SHP77 treated with DMSO at 0.1 percent for 48 hours (cell line): ENCODE measurements at places on chromosomes 7 and 10.
A peak's percentile ranks its signal among the peaks of the same experiment; 100 is the strongest.

DNA sequence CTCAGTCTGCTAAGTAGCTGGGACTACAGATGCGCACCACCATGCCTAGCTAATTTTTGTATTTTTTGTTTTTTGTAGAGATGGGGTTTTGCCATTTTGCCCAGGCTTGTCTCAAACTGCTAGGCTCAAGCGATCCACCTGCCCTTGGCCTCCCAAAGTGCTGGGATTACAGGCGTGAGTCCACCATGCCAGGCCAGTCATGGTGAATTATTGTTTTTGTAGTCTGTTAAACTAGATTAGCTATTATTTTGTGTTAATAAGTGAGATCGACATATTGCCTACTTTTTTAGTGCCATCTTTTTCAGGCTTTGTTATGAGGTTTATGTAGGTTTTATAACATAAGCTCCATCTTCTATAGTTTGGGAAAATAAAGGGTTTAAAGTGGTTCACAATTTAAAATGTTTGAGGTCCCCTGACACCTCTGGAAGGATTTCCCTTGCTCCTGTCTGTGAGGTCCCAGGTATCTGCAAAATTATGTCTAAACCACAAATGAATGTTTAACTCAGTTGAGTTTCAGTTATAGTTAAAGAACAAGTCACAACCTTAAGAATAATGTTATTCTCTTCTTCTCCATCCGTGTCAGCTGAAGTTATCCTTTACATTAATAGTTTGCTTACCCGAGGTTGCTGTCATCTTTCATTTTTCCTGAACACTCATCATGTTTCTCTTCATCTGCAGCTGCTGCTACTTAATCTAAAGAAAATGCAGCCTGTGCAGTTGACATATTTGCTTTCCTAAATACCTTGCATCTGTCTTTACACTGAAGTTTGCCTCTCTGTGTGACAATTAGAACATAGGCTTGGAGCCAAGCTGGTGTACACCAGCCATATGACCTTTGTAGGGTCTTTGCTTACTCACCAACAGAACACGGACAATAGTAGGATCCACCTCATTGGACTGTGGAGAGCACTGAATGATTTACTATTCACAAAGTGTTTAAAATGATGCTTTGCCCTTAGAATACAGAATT lies 8.9 kb upstream of the VSTM4 start:
- no peak for DNase-seq

GRCh38 chr10:126640401-126640800 lies 30.1 kb downstream of the C10orf90 start:
- no peak for DNase-seq

- DNase-seq: no peak
Measured at GRCh38 chr7:144784441-144784840, 51.4 kb downstream of the TPK1 start.

DNA sequence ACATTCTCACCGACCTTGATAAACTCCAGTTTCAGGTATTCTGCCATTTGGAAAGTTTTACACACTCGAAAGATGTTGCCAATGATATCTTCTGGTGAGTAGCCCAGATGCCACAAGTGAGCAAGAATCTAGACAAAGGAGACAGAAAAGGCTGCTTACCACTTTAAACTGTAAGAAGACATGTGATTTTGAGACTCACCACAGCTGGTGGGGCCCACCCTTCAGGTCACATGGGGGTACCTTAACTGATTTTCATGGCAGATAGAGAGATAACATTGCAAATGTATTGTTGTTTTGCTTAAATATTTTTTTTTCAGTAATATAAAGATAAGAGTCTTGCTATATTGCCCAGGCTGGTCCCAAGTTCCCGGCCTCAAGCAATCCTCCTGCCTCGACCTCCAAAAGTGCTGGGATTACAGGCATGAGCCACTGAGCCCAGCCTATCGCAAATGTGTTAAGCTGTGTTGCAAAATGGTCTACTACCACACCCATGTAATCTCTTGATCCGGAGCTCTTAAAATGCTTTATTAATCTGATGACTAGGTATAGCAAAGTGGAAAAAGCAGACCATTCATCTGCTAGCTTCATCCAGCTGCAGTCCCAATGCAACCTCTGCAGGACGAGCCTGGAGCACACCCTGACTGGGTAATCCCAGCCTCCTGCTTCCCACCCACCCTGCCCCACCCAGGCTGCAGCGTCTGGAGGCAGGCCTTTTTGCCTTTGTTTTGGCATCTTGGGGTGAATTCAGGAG lies 18.5 kb downstream of the RFC2 start:
- no peak for DNase-seq

- no peak for DNase-seq
Measured at GRCh38 chr7:26856176-26856985, 8.0 kb downstream of the SKAP2 start.

DNA sequence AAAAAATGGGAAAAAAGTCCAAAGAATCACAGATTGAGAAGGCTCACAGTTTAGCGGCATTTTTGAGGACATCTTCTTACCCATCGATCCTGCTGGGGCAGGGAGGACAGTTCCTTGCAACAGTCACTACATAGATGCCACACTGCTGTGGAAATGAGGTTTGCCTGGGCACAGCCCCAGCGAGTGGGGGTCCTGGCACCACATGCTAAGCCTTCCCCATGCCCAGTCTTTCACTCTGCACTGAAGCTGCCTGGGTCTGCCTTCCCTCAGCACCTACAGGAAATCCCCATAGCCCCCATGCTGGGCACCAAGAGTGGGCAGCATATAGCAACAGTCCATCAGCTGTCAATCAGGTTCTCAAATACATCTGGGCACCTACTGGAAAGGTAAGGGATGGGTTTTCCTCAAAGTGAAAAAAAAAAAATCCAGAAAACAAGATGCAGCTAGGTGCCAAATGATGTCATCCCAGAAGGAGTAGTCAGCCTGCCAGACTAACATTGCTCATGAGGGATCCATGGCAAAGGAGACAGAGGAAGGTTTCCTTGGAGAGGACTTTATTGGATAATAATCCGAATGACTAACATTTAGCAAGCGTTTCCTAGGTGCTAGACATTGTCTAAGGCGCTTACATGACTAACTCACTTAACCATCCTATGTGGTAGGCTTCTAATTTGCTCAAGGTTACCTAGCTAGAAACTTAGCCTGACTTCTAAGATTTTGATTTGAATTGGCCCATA lies 125.7 kb upstream of the CXCL12 start:
- no peak for DNase-seq

GRCh38 chr10:80319318-80319717 lies 29.9 kb upstream of the MAT1A start:
- no peak for DNase-seq

DNA sequence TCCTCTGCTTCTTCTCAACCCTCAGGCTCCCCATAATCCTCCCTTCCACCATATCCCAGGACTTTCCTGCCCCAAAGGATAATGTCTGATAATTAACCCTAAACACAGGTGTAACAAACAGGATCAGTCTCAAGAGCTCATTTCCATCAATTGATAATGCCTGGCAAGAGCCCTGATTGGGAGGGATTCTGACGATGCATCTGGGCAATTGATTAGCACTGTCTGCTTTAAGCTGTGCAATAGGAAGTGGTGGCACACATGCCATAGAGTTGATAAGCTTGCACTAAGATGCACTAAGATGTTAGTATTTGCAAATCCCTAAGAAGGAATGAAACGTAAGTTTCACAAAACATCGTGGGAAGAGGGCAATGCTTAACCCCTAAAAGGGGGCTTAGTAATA lies 27.4 kb upstream of the EGR2 start:
- DNase-seq: no peak

GRCh38 chr7:115128154-115128553 lies 206.3 kb downstream of the MDFIC start:
- DNase-seq: no peak

DNA sequence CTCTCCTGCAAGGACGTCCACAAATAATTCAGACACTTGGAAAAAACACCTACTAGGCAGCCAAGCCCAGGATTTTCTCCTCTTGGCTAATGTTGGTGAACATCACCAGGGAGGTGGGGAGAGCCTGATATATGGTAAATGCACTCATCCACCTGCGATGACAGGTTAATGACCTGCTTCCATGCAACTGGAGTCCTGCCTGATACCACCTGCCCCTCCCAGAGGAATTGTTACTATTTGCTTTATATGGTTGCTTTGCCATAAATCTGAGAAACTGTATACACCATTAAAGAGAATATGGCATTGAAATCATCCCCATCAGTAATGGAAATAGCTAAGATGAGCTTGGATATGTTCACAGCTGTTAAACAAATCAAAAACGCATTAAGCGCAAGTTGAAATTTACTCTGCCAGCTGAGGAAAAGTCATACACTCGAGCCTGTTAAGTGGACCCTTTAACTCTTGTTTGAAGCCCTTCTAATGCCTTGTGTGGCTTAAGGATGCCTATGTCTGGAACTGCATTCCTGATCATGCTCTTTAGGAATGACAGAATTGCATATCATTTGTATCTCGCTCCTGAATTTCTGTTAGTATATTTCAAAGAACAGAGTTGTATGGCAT lies 208.3 kb downstream of the PRPF18 start:
- peak; percentile 29 for DNase-seq

DNA sequence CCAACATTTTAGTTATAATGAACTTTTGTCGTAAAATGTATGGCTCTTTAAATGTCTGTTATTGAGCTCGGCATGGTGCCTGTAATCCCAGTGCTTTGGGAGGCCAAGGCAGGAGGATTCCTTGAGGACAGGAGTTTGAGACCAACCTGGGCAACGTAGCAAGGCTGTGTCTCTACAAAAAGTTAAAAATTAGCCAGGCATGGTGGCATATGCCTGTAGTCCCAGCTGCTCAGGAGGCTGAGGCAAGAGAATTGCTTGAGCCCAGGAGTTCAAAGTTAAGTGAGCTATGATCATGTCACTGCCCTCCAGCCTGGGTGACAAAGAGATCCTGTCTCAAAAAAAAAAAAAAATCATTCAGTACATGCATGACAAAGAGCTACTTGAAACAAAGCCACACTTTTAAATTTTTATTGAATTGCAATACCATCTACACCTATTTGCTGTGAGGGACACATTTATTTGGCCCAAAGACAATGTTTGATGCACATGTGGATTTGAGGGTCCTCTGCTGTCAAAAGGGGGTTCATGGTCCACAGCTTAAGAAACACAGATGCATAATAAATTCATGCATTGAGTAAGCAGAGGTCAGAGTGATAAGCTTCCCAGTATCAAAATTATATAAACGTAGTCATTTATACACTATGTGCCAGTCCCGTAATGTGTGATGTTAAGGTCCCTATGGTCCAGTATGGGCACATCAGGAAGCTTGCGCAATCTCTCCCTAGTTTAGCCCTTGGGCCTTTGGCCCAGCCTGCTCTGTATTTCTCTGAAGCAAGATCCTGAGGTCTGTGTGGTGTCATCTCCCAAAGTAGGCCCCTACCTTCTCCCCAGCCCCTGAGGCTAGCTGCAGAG lies 4.4 kb upstream of the MALSU1 start:
- no peak for DNase-seq

GRCh38 chr7:127620406-127621233 lies 2.7 kb upstream of the PAX4 start:
- DNase-seq: no peak

GRCh38 chr10:119401671-119402395 lies 140.7 kb downstream of the RGS10 start:
- no peak for DNase-seq

- DNase-seq: no peak
Measured at GRCh38 chr10:21628023-21628422, 94.0 kb downstream of the MLLT10 start.

DNA sequence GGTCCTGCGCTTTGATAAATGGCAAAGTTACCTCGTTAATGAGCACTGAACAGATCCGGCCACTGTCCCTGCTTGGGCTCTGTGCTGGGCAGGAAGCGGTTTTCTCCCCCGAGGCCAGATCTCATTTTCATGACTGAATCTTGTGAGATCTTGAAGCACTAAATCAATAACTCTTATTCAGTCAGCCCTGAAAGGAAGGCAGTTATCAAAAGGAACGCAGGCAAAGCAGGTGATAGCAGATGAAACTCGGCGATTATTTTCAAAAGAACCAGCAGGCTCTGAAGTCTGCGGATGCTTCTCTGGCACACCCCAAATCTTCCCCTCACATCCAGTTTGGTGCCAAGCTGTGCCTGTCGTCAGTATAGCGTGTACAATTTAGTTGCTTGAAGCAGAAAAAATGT lies 228.7 kb downstream of the BAMBI start:
- DNase-seq: no peak

DNA sequence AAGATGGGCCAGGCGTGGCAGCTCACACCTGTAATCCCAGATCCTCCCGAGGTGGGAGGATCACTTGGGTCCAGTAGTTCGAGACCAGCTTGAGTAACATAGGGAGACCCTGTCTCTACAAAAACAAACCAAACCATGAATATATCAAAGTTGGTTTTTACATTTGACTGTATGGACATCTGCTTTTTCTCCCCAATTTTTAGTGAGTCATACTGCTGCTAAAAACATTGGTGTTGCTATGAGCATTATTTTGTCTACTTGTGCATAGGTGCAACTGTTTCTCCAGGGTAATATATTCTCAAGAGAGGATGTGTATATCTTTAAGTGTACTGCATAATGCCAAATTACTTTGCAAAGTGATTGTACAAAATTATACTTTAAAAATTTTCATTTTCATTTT lies 769 bp upstream of the TMEM248 start:
- DNase-seq: no peak

GRCh38 chr7:38123494-38123893 lies 54.6 kb upstream of the STARD3NL start:
- DNase-seq: no peak

GRCh38 chr10:119395280-119396007 lies 147.1 kb downstream of the RGS10 start:
- DNase-seq: no peak

DNA sequence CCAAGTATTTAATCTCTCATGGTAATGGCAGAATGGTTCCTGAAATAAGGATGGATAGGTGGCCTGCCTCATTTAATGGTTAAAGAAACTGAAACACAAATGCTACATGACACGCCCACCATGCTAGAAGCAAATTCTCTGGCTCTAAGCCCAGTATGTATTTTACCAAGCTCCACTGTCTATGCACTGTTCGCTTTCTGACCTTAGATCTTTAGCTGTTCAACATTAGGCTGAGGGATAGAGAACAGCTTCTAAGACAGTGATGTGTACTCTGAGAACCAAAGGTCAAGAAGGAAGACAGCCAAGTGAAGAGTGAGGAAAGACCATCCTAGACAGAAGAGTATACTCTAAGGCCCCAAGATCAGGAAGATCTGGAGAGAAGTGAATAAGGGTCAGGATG lies 26.6 kb downstream of the FAM3C start:
- no peak for DNase-seq

DNA sequence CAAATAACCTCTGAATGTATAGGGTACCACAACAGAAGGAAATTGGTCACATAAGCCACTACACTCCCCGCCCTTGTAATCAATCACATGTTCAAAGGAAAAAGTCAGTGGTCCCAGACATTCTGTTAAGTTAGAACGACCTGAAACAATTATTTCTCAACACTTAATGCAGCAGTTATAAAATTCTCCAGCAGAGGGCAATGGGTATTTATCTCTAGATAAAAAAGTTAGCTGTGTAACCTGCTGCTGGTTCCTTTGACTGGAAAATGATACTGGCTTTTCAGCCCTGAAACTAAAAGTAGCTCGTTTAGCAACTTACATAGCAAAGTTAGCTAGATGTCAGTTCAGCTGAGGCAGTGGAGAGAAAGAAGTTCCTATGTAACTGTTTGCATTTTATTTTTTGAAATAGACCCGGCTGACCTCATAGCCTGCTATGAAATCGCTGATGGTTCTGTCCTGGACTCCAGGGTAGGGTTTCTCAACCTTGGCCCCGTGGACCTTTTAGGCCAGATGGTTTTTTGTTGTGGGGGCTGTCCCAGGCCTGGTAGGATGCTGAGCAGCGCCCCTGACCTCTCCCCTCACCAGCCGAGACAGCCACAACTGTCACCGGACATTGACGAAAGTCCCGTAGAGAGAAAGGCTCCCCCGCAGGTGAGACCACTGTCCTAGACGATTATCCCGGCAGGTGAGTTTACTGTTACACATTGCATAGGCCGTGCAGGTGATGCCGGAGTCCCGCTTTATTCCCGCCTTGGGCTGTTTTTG lies 40.2 kb upstream of the PROSER2 start:
- peak; percentile 23 for DNase-seq
